ENCODE measurements at places on chromosomes 12 and 14. TPM values are rescaled to one million over a fixed set of nuclear protein-coding genes. Genes with fewer than 3 reads are reported as not detected.

GRCh38 chr12:39586816-39587215, 32.8 kb downstream of the ABCD2 start:
- DNase-seq = peak; percentile 14

DNA sequence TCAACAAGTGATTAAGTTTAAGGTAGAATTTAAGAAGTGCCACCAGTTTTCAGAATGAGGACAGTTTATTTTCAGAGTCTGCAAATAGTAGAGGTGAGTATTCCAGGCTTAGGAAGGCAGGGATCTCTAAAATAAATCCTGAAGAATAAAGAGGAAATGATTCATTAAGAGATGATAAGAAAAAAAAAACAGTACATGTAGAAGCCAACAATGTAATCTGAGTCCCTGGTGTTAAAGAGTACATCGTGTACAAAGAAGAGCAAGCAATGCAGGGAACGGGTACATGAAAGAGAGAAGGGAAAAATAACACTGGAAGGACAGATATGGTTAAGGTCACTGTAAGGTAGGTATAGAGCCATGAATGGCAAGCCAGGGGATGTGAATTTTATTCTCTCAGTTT, 95.2 kb upstream of the FOXG1 start:
- DNase-seq = peak; percentile 11

BCL2L2 gene
- 16.3 TPM for total RNA-seq

SYCP3 gene
- not detected for total RNA-seq

All from dermis microvascular lymphatic vessel endothelial cell (primary cell).